HFFc6 (cell line): ENCODE measurements at places on chromosomes 11 and 22. TPM values are rescaled to one million over a fixed set of nuclear protein-coding genes. Genes with fewer than 3 reads are reported as not detected.

The OR52E8 gene
- not detected in 2 replicates for total RNA-seq

The ANKRD49 gene
- total RNA-seq, result 6.6 to 8.9 TPM (median 8.7 TPM) in 3 replicates

The SHISAL1 gene
- not detected in 3 replicates for total RNA-seq

The CHEK1 gene
- 23.8 to 41.1 TPM (median 38.8 TPM) in 3 replicates for total RNA-seq

The SAA2 gene
- not detected in 3 replicates for total RNA-seq

The CD59 gene
- total RNA-seq, result 1,274 to 1,526 TPM (median 1,464 TPM) in 3 replicates

The SORL1 gene
- total RNA-seq, result 0.31 and 0.44 TPM in 2 replicates

DNA sequence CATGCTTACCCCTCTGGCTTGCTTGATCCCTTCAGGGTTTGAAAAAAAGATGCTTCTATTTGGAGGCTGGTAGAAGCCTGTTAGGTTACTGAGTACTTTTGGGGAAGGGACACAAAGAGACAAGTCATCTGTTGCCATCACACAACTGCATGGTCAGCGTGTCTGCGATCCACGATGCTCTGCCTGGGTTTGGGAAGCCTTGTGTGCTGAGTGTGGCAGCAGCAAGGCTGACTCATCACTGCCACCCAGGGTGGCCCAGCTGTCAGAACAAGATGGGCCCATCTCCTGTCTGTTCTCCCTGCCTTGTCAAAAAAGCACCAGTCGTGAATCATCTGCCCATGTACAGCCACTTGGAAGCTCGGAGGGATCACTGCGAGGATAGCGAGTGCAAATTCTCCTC is 26.2 kb downstream of the UBASH3B start:
- no peak for DNase-seq

DNA sequence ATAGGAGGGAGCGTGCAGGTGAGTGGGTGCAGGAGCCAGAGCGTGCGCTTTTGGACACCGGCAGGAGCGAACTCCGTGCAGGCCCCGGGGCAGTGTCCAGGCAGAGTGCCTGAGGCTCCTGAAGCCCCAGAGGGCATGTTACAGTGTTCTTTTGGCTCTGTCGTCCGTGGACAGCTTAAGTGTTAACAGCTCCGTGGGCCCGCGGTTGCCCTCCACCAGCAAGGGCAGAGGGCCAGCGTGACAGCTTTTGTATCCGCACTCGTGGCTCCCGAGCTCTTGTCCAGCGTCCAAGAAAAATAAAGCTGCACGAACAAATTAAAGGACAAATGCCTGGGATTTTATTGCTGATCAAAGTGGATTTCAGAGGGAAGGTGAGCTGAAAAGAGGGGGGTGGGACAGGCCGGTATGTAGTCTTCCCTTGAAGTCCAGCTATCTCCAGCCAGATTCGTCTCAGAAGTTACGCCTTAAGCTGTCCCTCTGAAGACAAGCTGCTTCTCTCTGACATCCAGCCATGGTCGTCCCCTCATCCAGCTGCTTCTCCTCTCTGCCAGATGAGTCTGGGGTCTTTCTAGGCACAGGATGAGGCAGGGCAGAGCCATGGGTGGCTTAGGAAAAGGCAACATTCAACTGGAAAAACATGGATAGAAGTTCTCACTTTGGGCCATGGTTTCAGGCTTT is 968 bp upstream of the TMEM109 start:
- no peak for DNase-seq

DNA sequence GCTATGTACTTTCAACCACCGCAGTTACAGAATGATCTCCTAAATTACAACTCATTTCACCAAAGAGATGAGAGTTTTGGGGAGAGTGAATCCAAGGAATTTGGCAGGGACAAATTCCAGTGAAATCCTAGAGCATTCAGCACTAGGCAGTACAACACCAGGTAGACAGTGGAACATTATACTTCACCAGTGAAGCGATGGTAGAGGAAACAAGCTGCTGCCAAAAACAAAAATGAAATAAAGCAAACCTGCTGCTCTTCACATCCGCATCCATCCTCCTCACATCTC is 16.9 kb downstream of the SMCO4 start:
- no peak for DNase-seq

DNA sequence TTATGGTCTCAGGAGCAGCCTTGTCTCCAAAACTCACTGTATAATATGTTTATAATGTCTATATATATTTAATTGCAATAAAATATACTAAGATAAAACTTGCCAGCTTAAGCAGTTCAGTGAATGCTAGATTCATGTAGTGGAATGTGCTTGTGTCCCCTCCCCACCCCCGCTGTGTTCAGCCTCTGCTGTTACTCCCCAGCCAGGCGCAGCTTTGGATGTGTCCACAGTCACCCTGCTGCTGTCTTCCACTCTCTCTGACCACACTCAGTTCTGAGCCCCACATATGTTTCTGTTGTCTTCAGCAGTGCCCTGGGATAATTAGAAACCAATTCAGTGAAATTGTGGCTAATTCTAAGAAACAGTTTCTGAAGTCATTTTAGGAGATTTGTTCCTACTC is 52.2 kb downstream of the PPFIA1 start:
- no peak for DNase-seq

DNA sequence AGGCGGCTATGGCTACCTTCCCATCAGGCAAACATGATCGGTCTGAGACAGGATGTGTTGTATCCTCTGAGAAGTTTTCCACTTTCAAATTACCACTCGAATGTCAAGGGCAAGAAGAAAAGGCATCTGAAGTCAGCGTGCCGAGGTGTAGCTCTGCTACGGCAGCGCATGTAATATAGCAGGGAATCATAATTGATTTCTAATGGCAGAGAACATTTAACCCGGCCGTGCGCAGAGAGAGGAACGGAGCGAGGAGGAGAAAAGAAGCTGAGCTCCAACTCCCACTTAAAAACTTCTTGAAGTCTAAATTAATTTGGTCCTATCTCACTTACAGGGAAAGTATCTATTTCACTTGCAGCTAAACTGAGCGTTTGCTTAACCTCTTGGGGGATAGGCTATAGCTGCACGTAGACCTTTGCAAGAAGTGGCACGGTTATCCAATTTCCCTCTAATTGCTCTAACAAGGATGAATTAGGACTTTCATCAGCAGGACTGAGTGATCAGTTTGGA is 137.3 kb upstream of the KIRREL3 start:
- DNase-seq, result no peak

DNA sequence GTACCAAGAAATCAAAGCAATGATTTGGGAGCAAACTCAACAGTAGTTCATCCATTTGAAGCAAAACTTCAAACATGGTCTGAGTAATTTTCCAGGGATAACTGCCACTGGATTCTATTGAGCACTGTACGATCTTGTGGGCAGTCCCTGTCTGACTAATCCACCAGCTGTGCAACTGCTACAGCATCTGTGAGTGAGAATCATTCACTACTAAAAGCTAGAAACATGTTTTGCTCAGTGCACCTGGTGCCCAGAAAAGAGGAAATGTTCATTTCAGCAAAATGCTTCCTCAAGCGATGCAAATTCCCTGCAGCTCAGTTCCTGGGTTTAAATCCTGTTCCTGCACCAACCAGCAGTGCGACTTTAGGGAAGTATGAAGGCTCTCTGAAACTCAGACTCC is 1077.9 kb downstream of the DLG2 start:
- DNase-seq, result no peak

GRCh38 chr11:62601122-62601371 is 618 bp downstream of the MTA2 start:
- DNase-seq, result no peak

DNA sequence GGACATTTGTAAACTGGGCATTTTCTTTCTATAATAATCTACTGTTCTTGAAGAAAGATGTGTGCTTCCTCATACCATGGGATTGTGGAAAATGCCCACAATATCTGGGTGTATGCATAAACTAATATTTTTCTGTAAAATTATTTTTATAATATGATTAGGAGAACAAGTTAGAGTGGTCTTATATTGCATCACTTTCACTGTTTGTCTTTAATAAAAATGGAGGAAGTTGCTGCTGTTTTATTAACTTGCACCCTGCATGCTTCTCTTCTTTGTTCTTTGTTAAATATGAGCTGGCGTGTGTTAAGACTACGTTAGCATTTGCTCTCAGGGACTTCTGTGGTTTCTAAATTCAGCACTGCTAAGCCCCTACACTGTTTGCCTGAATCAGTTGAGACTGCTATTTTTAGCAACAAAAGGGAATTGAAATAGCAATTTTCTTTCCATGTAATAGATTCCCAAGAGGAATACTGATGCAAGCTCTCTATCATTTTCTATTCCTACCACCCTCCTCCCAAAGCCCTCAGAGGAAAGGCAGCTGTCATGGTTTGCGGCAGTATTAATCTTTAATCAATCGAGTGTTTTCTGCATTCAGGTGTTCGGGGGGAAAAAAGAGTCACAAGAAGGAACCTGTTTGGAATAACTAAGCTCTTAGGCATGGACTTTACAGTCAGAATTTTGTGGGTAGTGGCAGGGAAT is 56.1 kb downstream of the HSD17B12 start:
- peak; percentile 28 for DNase-seq

GRCh38 chr11:108197351-108197750 is 25.1 kb downstream of the NPAT start:
- DNase-seq, result no peak

DNA sequence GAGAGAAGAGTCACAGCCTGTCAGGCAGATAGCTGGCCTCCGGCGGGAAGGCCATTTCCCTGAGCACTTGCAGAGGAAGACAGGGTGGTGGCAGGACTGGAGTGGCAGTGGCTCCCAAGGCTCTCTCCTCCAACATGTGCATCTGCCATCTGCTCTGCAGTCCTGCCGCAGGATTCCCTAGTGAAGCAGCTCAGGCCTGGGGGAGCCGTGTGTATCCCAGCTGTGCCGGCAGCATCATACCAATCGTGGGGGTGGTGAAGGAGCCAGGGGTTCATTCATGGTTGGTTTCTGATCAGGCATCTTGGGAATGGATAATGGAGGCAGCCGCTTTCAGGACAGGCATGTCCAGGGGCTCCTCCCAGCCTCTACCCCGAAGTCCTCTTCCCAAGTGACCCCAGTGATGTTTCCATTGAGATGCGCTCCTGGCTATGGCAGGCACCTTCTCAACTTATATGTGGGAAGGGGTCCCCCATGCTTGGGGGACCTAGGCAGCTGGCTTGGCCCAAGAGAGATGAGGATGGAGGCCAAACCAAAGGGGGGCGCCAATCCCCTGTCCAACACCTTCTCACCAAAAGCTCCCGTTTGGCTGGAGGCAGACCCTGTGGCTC is 6.1 kb downstream of the TAGLN start:
- DNase-seq, result no peak

- DNase-seq, result peak; percentile 20
These were observed 115.9 kb downstream of the ARFGAP2 start for GRCh38 chr11:47060807-47061206.

- DNase-seq, result no peak
These were observed 123.2 kb upstream of the SORL1-AS1 start for GRCh38 chr11:121575963-121576290.

DNA sequence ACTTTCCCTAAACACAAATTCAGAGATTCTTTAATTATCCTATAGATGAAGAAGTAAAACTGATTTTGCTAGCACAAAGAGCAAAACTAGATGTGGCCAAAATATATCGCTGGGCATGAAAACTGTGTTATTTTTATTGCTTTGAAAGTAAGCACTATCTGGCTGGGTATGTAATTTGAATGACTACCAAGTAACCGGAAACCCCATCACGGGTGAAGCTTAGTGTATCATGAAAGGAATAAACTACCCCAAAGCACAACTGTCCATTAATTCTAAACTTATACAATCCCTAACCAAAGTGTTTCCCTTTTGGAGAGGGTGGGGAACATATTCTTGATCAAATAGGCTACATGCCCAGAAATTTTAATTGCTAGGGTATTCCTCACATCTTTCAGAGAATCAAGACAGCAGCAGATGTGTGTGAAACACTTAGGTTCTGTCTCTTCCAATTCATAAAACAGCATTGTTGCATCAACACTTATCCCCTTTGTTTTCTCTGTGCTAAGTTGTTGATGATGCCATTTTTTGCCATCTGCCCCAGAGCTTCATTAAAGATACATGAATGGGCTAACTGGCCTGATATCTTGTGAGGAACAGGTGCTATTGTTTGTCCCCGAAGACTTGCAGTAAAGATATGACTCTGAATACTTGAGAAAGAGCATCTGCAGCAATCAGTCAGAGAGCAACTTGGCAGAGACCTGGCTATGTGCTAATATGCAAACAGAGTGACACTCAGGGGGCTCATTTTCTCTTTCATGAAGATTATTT is 238.2 kb downstream of the SOX6 start:
- DNase-seq, result no peak

GRCh38 chr11:63887386-63887999 is 29.5 kb downstream of the RCOR2 start:
- DNase-seq, result no peak
